ENCODE measurements at places on chromosomes 13 and 19.

DNA sequence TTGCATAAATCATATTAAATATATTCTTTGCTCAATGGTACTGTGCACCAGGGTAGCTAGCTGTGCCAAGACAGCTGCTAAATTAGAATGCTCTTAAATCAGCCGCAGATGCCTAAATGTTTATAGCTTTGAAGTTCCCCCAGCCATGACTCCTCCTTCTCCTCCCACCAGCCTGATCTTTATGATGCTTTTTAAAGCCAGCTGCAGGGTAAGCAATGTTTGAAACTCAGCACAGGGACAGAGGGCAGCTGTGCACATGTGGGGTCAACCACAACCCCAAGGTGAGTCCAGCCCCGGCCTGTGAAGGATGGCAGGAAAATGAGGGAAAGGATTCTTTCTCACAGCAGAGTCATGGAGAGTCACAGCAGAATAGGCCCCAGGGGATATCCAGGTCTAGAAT is 635.7 kb downstream of the UQCRFS1 start:
- no peak for DNase-seq

DNA sequence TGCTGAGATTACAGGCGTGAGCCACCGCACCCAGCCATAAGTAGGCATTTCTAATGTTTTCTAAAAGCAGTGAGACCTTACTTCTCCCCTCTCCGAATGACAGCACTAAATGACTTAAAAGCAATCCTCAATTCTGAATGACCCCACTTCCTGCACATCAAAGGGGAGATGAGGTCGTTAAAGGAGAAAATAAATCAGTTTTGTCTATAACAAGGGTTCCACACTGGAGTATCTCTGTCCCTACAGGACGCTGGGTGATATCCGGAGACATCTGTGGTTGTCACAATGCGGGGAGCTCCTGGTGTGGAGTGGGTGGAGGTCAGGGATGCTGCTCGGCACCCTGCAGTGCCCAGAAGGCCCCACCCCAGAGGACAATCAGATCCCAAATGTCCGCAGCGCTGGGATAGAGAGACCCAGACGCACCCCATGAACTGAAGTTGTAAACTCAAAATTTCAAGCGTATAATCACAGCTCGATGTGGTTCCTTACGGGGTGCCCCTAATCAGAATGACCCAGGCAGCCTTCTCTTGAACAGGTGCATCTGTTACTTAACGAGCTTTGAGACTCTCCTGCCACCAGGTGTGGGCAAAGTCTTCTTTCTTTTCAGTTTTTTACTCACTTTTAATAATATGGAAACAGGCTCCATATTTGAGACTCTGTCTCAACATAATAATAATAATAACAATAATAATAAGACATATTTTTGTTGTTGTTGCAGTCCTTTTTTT is 2.9 kb downstream of the GNG7 start:
- DNase-seq: no peak

- no peak for DNase-seq
Observed at GRCh38 chr19:10074153-10074552, 12.0 kb upstream of the SHFL start.

- DNase-seq: no peak
Observed at GRCh38 chr13:20997301-20998161, 63.9 kb downstream of the LATS2 start.

DNA sequence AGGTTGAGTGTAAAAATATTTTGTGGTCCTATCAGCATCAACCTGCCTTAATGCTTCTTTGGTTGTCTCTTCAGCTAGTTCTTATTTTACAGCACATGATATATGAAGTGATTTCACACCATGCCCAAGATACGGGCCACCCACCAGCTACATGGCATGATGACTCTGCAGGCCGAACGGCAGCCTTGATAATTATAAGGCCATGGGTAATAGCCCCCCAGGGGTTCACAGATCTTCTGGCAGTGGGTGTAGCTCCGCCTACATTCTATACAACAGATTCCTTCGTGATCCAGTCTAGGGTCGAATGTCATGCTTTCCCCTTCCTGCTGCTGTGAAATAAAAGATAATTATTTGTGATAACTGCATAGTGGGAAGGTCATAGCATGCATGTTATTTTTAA is 36.1 kb downstream of the CNMD start:
- no peak for DNase-seq

DNA sequence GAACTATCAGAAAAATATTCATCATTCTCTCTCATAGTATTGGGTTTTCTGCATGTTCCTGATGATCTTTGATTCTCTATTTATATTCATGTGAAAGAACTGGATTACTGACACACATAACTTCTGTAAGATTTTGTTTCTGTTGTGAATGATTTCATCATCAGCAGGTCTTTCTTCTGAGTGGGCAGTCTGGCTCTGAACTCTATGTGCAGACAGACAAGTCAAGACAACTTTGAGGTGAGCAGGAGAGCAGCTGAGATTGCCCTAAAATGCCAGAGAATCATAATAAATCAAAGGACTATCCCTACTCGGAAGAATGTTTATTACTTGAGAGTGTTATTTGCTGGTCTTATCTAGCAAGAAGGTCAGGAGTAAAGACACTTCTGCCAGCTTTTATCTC is 652.1 kb upstream of the GPC6 start:
- DNase-seq: no peak

- no peak for DNase-seq
Observed at GRCh38 chr13:49784886-49785570, 7.5 kb downstream of the KPNA3 start.

GRCh38 chr13:29103065-29103800 is 283.1 kb downstream of the MTUS2 start:
- DNase-seq: no peak

GRCh38 chr19:38670921-38671398 is 23.5 kb downstream of the ACTN4 start:
- no peak for DNase-seq

DNA sequence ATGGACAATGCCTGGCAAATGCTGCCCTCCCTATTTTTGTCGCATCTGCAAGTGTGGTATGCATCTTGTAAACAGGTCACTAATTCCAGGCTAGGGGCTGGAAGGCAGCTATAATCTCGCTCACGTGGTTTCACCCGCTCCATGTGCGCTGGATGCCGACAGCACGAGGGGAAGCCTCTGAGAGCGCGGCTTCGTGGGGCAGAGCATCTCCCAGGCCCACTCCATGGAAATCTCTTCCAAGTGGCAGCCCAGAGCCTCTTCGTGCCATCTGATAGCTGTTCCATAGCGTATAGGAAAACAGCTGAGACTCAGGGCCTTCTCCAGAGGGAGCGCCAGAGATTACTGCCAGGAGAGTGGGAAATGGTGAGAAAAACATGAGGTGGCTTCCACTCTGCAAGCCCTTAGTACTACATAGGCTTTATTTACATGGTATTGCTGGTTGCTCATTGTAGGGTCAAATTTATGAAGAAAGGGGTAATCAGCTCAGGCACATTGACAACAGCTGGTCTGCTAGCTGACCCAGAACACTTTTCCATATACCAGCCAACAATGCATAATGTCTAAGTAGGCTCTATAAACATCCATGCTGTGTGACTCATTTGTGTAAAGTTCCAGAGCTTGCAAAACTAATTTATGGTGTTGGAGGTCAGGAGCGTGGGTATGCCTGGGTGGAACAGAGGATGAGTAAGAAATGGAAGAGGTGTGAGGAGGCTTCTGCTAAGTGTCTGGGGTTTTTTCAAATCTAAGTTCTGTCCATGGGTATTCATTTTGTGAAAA is 165.2 kb downstream of the SHISA2 start:
- DNase-seq: no peak

- no peak for DNase-seq
Observed at GRCh38 chr13:106357198-106357597, 178.3 kb downstream of the EFNB2 start.

DNA sequence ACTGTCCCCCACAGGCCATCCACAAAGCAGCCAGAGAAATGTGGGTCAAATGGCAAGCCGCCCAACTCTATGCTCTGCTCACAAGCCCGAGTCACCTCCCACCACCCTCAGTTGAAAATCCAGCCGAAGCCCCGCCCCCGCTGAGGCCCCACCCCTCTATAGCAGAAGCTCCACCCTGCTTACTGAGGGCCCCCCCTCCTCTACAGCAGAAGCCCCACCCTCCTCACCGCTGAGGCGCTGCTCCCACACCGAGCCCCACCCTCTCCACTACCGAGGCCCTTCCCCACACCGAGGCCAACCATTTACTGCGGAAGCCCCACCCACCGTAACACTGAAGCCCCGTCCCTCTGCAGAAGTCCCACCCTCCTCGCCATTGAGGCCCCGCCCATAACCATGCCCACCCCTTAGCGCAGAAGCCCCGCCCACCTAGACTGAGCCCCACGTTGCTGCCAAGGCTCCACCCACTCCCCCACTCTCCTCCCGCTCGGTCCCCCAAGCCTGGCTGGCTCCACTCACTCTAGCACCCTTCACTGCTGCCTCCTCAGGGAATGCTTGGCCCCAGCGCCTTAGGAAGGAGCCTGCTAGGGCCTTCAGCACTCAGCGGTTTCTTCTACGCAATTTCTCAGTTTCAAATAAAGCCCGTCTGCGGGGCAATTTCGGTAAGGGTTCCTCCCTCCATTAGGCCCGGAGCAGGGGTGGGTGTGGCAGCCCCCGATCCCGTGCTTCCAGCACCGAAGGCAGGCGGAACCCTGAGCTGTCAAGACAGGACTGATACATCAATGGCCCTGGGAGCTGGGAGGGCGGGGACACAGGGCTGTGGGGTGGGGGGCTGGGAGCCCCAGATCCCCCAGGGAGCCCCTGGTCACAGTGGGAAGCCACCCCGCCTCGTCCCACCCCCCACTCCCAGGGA is 9.0 kb upstream of the MYDGF start:
- DNase-seq: no peak

- no peak for DNase-seq
Observed at GRCh38 chr13:104253063-104253680, 1187.0 kb upstream of the SLC10A2 start.

GRCh38 chr13:50376895-50377575 is 361.8 kb downstream of the KCNRG start:
- DNase-seq: no peak

DNA sequence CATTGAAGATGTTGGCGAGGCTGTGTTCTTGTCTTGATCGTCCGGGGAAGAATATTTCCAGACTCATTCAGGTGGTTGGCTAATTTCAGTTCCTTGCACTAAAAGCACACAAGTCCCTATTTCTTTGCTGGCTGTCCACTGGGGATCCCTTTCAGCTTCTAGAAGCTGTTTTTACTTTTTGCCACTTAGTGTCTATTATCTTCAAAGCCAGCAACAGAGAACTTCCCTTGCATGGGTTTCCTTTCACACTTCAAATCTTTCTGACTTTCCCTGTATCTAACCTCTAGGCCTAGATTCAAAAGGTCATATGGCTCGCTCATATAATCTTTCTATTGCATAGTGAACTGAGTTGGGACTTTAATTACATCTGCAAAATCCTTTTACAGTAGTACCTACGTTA is 215.3 kb upstream of the PCDH9 start:
- no peak for DNase-seq

- no peak for DNase-seq
Observed at GRCh38 chr13:45335397-45336024, 5.5 kb downstream of the TPT1 start.

DNA sequence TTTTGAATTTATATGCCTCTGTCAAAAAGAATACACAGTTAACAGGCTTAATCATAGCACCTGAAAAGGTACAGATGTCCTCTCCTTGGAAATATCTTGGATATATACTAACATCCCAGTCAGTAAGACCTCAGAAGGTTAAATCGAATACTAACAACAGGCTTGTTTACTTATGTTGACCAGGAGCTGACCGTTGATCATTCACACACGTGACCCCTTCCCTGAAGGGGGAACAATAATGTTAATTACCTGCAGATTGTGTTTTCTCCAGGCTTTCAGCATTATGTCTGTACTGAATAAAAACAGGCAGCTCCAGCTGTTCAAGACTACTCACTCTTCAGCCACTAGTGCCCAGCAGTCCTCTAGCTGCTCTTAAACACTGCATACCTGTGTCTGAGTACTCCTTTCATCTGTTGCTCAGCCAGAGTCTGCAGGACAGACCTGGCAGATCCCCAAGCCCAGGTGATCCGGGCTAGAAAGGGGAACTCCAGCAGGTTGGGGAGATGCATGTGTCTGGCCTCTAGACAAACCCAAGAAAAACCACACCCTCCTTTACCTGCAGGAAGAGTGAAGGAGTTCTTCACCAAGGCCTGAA is 163.9 kb downstream of the RNF17 start:
- DNase-seq: no peak

GRCh38 chr19:32916969-32917615 is 47.5 kb upstream of the SLC7A9 start:
- DNase-seq: no peak

GRCh38 chr13:35695448-35695770 is 218.9 kb upstream of the MAB21L1 start:
- no peak for DNase-seq

DNA sequence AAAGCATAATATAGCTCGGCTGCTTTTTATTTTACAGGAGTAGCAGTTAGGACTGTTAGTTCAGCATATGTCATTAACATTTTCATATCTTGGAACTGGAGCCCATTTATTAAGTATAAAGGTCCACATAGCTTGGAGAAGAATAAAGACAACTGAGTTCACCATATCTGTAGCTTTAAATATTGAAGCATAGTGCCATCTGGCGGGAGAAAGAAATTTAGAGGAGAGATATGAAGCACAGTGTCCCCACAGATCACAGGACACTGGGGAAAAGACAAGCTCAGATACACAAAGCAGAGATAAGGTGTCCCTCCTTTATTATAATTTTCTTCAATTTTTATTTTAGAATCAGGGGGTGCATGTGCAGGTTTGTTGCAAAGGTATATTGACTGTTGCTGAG is 104.7 kb upstream of the FREM2 start:
- DNase-seq: no peak

GRCh38 chr19:31532034-31532433 is 182.8 kb upstream of the TSHZ3 start:
- no peak for DNase-seq

DNA sequence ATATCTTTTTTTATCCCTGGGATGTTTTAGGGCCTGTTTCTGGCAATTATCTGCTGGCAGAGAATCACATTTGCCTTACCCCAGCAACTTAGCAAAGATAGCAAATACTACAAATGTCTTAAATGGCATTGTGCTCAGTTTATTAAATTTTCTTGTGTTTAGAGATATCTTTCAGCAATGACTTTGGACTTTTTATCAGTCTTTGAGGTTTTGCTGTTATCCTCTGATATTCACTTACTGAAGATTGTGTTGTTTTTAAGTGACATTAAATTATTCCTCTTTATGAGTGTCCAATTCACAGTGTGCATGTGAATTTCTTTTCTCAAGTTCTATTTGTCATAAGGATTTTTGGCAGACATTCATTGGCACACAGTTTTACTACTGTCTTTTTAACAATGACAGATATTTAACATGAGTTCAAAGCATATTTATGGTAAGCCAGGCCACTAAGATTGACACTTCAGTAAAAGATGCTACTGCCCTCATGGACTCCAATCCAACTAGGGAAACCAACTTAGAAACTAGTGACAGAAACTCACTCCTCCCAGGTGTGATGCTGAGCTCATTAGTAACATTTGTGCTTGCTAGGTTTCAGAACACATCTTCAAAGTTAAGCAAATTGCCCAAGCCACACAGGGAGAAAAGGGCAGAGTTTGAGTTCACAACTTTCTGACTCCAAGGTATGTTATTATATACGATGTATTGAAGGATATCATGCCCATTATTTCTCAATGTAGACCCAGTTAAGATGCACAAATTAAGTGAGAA is 481.9 kb downstream of the GPC6 start:
- no peak for DNase-seq

- DNase-seq: no peak
Observed at GRCh38 chr13:113562085-113562749, 22.3 kb upstream of the TFDP1 start.

- DNase-seq: no peak
Observed at GRCh38 chr19:35779033-35779432, 3.7 kb downstream of the ARHGAP33 start.

- no peak for DNase-seq
Observed at GRCh38 chr13:30020726-30021312, 170.4 kb upstream of the UBL3 start.

Data from activated CD4-positive, CD25-positive, alpha-beta regulatory T cell treated with anti-CD3 and anti-CD28 coated beads, Interleukin-2, amount 50 U/mL, for 16 hours (primary cell).